ENCODE measurements at places on chromosomes 5 and 9.

DNA sequence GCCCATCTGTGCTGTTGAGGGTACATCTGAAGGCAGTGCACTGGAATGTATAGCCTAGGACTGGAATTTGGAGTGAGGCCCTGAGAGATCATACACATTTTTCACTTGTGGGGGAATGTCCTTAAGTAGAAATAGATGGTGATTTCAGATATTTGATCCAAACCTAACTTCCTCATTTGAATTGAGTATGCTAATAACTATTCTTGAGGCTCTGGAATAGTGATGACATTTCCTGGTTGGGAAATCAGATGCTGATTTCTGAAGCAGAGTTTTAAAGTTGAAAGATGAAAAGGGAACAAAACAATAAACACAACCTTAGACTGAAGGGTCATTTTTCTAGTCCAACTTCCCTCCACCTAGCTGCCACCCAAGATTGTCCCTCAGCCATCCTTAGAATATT is 163.0 kb upstream of the CCDC152 start:
- DNase-seq: no peak

DNA sequence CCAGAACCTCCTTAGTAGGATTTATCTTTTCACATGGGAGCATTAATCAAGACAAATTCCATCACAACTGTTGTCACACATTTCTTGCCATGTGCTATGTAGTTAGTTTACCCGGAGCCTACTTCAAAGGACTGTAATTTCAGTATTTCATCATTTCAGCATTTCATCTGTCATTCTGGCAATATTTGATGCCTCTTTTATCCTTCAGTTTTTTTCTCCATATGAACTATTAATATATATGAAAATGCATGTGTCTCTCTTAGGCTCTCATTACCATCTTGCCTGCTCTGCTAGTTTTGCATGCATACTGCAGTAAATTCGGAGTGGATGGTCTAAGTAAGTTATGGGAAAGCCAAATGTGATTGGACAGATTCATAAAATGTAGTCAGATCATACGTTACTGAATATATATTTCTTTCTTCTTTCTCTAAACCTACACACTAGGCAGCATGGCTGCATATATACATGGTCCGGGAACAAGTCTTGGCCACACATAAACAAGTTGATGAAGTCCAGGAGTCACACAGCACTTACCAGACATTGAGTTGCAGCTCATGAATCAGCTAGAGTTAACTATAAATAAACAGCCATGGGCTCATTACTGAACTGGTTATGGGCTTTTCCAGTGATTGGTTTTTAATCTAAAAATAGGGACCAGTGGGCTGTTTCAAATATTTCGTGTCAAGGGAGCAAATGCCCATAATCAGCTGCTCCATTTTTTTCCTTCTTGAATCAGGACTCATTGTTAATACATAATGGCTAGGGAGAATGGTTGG is 46.6 kb downstream of the SPATA31D1 start:
- no peak for DNase-seq

DNA sequence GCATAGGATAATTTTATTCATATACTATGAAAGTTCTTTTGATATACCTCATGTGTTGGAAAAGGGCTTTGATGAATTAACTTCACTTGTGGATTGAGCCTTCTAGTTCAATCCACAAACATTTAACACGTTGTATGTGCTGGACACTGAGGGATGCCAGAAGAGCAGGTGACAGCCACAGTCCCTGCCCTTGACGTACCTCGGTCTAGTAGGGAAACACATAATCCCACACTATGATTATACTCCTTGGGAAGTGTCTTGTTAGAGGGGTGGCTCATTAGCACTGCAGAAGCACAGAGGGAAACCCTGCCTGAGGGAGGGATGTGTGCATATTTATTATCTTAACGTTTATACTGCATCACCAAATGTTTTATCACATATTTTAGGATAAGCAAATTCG is 61.2 kb downstream of the PIK3R1 start:
- DNase-seq: no peak

GRCh38 chr9:20111173-20111843 is 322.5 kb upstream of the SLC24A2 start:
- no peak for DNase-seq

GRCh38 chr5:31247381-31247780 is 53.9 kb downstream of the CDH6 start:
- DNase-seq: no peak

DNA sequence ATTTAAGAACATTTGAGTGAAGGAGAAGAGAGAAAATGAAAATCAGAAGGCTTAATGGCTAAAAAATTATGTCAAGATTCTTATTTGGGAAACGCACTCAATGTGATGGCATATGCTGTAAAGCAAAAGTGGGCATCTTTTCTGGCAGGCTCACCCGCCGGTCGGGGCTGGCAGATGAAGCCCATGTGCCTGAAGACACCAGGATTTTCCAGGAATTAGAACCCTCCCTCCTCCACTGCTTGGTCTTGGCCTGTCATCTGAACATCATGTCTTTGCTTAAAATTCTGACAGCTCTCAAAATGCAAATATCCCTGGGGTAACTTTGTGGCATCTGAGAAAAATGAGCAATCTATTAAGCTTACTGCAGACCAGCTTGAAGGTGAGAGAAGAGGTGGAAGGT is 337.9 kb downstream of the IRX1 start:
- no peak for DNase-seq

DNA sequence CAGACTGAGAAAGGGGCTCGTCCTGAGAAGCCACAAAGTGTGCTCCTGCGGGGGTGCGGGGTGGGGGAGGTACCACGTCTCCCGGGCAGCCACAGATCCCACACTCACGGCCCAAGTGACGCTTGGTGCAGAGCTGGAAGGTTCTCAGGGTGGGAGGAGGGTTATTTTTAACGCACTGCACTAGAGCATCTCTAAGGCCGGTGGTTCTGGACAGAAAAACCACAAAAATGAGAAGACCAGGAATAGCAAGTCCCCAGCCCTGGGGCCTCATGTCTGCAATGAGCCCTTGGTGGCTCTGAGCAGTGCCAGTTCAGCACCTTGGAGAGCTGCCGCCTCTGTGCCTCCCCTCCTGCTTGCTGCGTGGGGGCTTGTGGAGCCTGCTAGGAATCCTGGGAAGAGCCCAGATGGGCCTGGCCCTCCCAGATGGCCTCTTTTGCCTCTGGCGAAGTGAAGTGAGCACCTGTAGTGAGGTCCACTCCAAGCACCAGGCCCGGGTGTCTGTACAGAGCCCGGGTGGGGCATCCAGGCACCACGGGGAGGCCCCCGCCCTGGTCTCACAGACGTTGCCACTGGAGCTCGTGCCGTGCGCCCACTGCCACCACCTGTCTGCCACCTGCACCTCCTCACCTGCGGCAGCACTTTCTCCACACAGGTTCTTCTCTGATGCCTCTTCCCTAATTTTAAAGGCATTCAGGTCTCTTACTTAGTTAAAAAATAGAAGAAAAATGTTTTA is 48.9 kb upstream of the CACNA1B start:
- peak; percentile 21 for DNase-seq

All from fibroblast of pulmonary artery (primary cell).